Activated CD4-positive, alpha-beta T cell treated with anti-CD3 and anti-CD28 coated beads, Interleukin-2, amount 10 ng/mL, durations not matched to agents 7 days and 5 days (primary cell): ENCODE measurements at places on chromosomes 6 and 20. TPM values are rescaled to one million over a fixed set of nuclear protein-coding genes. Genes with fewer than 3 reads are reported as not detected.

- DNase-seq, result no peak
Measured at GRCh38 chr6:24193364-24193763, 67.3 kb downstream of the NRSN1 start.

DNA sequence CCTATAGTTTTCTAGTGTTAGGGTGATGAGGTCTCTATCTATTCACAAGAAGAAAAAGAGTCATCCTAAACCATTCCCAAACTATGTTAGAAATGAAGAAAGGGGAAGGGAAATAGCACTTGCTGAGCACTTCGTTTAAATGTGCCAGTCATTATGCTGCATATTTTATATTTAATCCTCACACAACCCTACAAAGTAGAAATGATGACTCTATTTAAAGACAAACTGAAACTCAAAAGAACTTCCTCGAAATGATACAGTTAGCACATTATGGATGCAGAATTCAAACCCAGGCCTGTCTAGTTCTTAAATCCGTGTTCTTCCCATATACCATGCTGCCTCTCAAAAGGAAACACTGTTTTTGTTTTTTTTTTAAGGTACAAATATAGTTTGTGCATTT lies 174.6 kb downstream of the GMPR start:
- no peak for DNase-seq

GRCh38 chr6:33620856-33621710 lies at the start of gene ITPR3:
TSS of gene ITPR3 (plus strand) at chr6:33621322. CDS start at chr6:33621603, 281 bp downstream.
- DNase-seq, result peak; percentile 81

DNA sequence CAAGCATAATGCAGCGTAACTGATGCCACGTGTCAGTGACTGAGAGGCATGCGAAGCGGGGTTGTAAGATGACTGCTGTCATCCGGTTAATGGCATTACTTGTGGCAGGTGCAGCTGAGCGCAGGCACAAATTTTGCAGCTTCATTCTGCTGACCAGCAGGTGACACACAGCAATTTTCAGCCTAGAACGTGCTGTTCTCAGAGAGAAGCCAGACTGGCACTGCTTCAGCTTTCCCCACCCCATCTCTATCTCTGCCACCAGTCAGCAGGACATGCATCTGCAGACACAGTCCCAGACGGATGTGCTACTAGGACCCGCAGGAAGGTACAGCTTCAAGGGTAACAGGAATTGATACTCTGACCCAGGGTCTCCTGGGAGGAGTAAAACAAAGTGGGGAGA lies 221.8 kb downstream of the KIF16B start:
- no peak for DNase-seq

GRCh38 chr6:115511771-115512170 lies 548.9 kb downstream of the FRK start:
- DNase-seq, result no peak

DNA sequence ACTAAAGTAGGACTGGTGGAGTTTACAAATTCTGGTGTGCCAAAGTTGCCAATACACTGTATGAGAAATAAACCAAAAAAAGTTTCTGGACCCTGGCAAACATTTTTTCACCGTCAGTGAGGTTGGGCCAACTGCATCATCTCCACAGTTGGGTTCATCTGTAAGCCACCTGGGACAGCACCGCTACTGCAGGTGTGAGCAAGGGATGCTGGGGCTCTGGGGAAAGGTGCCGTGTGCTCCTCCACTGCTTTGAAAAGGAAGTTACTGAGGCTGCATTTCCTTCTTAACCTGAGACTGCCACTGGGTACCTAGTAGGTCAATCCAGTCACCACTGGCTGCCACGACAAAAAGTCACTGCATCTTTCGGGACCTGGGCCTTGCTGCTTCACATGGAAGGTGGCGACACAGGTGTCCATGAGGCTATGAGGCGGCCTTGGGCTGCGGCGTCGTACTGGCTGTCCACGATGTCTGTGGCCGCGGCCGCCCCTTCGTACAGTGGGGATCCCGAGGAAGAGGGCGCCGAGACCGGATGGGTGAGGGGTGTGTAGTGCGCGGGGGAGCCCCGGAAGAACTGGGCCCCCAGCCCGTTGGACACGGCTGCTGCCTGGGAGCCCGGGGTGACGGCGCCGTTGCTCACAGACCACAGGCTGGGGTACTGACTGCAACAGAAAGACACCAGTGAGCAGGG lies 9.6 kb downstream of the TBXT start:
- no peak for DNase-seq

DNA sequence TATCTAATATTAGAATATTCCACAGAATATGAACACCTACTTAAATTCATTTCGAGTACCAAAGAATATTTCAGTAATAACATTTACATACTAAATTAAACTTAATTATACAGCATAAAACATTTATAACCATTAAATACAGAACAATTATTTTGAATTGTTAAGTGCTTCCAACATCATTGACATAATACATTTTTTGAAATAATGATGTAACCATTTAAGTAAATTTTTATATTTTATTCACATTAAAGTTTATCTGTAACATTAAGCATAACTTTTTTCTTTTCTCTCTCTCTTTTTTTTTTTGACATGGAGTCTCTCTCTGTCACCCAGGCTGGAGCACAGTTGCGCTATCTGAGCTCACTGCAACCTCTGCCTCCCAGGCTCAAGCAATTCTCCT lies 44.5 kb downstream of the FUT9 start:
- no peak for DNase-seq

ARMH2 gene
- 1.8 TPM for total RNA-seq

SIRPG gene
- 90.1 TPM for total RNA-seq

OR2H2 gene
- not detected for total RNA-seq

BMP6 gene
- total RNA-seq, result not detected

FAM229B gene
- total RNA-seq, result 1.5 TPM
